ENCODE measurements at places on chromosomes 2 and 18. TPM values are rescaled to one million over a fixed set of nuclear protein-coding genes. Genes with fewer than 3 reads are reported as not detected.

GRCh38 chr2:189657867-189658266, 3.4 kb upstream of the ASNSD1 start:
- peak overlapping the region; percentile 88 for H3K27ac ChIP-seq
- H3K27me3 ChIP-seq: no peaks in the 10 kb centered on the region
- H3K4me3 ChIP-seq: peak overlapping the region; percentile 68
- DNase-seq: peak; percentile 89

DNA sequence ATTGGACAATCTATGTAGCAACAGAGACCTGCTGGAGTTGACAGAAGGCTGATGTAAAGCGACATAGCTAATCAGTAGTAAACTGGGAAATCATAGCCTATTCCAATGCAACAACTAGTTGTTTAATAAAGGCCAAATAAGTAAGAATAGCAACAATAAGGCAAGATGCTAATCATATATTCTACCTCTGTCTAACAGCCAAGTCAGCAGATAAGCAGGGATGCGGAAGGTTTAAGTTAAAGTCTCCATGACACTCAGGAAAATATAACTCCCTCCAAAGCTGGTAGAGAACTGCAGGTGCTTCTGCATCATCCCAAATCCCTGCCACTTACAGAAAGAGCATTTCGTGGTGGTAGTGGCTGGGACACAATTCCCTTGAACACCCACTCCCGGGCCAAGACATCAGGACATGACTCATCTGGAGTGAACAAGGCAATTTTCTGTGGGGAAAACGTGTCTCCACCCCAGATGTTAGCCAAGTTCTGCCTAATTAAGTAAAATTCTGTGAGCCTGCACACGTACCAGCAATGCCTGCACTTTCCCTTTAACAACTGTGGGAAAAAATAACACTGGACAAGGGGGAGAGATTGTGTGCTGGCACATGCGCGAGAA, 413.6 kb upstream of the ID2 start:
- H3K27ac ChIP-seq: no peak overlapping the region
- no peaks in the 10 kb centered on the region for H3K27me3 ChIP-seq
- no peak for DNase-seq
- no peak overlapping the region for H3K4me3 ChIP-seq

DNA sequence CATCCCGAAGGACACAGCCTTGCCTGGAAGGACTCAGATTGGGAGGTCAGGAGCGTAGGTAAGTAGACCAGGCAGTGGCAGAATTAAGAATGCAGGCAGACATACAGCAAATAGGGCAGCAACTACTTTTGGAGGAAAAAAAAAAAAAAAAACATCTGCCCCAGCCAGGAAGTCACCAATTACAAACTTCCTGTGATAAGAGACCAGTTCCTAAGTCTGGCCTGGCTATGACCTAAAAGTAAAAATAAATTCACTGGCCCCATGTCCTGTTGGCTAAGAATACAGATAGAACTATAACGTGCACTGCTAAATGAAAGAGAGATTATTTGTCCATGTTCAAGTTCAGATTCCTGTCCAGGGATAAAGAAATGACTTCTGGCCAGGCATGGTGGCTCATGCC, 45.2 kb upstream of the NOSTRIN start:
- no peak overlapping the region for H3K4me3 ChIP-seq
- DNase-seq: no peak
- peaks cover 3% of the 10 kb centered on the region for H3K36me3 ChIP-seq
- H3K27ac ChIP-seq: no peak overlapping the region
- no peaks in the 10 kb centered on the region for H3K27me3 ChIP-seq

GRCh38 chr18:47754311-47755101, 176.0 kb downstream of the SMAD2 start:
- no peak overlapping the region for H3K27ac ChIP-seq
- DNase-seq: peak; percentile 88
- peaks cover under 1% of the 10 kb centered on the region for H3K4me1 ChIP-seq
- no peak overlapping the region for H3K4me3 ChIP-seq

GALNT3 gene
- 4.9 TPM for total RNA-seq

ZBTB7C gene
- 0.56 TPM for total RNA-seq

WDR54 gene
- total RNA-seq: 72.1 TPM
